Central memory CD8-positive, alpha-beta T cell (primary cell): ENCODE measurements at places on chromosomes 6 and 20.

DNA sequence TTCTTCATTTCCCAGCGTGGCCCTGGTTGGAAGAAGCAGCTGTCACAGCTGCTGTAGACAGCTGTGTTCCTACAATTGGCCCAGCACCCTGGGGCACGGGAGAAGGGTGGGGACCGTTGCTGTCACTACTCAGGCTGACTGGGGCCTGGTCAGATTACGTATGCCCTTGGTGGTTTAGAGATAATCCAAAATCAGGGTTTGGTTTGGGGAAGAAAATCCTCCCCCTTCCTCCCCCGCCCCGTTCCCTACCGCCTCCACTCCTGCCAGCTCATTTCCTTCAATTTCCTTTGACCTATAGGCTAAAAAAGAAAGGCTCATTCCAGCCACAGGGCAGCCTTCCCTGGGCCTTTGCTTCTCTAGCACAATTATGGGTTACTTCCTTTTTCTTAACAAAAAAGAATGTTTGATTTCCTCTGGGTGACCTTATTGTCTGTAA is 292.7 kb downstream of the ESR1 start:
- no peak overlapping the region for H3K4me3 ChIP-seq
- DNase-seq: no peak
- H3K4me1 ChIP-seq: no peaks in the 10 kb centered on the region
- no peaks in the 10 kb centered on the region for H3K27me3 ChIP-seq

DNA sequence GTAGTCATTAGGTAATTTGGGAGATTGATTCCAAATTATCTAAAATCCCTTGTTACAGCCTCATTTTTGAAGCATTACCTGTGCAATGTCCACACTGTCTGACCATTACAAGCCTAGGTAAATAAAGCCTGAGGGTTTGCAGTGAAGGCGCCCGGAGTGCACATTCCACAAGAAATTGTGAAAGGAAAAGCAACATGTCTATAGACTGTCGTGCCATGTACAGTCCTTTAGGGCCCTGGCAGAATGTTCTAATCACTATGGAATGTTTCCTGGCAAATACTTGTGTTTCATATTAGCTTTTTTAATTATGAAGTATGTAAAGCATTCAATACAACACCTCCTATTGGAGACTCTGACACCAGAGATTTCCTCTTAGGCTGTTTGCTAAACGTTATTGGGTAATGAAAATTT is 28.9 kb downstream of the PREP start:
- no peak overlapping the region for H3K27ac ChIP-seq
- H3K4me3 ChIP-seq: no peak overlapping the region
- H3K27me3 ChIP-seq: no peaks in the 10 kb centered on the region
- H3K36me3 ChIP-seq: peaks cover 33% of the 10 kb centered on the region

- no peaks in the 10 kb centered on the region for H3K4me1 ChIP-seq
- no peak overlapping the region for H3K27ac ChIP-seq
- H3K4me3 ChIP-seq: no peak overlapping the region
- no peaks in the 10 kb centered on the region for H3K36me3 ChIP-seq
These were observed 536.0 kb downstream of the BCKDHB start for GRCh38 chr6:80642452-80642851.

DNA sequence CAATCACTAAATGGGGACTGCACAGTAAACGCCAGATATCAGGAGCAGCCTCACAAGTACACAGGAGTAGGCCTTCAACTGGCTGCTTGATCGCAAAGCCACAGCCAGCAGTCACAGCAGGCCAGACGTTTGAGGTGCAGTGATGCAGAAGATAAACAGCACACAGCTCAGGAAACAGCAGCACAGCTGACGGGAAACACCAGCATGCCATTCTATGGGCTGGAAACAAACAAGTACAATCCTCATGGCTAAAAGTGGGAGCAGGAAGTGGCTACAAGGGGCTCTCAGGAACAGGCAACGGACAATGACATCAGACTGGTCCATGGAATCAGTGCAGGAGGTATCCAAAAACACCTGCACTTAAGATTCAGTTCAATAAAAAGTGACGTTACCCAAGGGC is 111.0 kb downstream of the DTNBP1 start:
- H3K4me3 ChIP-seq: no peak overlapping the region
- H3K36me3 ChIP-seq: no peaks in the 10 kb centered on the region
- peaks cover 46% of the 10 kb centered on the region for H3K4me1 ChIP-seq
- no peak overlapping the region for H3K27ac ChIP-seq
- no peaks in the 10 kb centered on the region for H3K27me3 ChIP-seq

DNA sequence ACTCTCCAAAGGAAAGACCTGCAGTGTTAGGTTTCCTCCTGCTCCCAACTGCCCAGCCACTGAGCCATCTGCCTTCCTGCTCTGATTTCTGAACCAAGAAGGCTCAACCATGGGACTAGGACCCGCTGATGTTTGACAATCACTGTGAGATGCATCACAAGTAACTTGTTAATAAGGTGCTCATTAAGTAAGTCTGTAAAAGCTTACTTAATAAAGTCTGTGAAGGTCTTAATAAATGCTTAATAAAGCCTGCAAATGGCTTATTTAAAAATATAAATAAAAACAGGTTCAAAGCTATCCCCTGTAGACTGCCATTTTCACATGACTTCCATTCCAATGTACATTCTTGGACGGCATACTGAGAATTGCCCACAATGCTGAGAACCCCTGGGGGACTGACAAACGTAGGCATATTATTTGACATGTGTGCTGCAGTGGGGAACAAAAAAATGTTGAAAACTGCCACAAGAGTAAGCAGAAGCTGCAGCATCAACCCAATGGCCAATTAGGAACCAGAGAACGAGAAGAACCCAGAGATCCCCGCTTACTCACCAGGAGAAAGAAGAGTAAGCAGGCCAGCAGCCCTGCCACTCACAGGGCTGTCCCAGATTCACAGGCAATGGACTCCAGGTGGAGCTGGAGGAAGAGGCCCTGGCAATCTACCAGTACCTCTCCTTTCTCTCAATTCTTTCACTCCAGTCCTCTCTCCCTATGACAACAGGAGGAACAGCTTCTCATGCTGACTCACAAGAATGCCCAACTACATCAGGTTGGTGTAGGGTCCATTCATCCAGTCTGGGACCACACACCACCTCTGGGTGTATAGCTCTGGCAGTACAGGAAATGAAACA is 19.5 kb downstream of the KIF13A start:
- peaks cover 2% of the 10 kb centered on the region for H3K36me3 ChIP-seq
- no peaks in the 10 kb centered on the region for H3K4me1 ChIP-seq
- no peak overlapping the region for H3K27ac ChIP-seq
- H3K4me3 ChIP-seq: no peak overlapping the region

DNA sequence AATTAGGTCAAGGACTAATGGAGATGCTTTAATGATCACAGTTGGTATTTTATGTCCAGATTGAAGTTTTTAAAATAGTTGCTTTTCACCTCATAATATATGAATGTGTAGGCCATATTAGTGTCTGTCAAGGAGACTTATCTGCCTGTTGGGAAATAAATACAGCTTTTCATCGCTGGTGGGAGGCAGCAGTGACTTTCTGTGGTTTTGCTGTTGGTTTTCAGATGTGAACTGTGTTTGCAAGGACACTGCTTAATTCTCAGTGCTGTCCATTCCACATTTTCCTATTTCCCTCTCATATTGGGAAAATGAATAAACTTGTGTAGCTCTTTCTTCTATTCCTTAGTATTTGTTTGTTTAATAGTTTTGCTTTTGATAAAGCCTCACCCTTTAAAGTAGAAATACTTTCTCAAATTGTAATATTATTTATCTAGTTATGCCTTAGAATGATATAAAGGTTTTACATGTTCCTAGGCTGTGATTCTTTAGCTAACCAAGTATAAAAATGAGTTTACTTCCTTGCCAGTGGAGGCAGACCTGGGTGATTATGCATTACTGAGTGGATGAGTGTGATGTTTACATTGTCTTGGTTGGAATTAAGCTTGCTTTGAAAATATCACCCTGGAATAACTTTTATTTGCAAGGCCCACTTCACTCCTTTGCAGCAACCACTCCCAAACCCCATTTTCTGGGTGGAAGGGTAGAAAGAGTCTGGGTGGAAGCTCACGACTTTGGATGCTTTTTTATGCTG is 3.3 kb downstream of the PLCB4 start:
- no peak overlapping the region for H3K4me3 ChIP-seq
- DNase-seq: no peak
- H3K27ac ChIP-seq: no peak overlapping the region
- H3K27me3 ChIP-seq: peaks cover 17% of the 10 kb centered on the region
- H3K36me3 ChIP-seq: no peaks in the 10 kb centered on the region
- no peaks in the 10 kb centered on the region for H3K4me1 ChIP-seq

- no peak overlapping the region for H3K27ac ChIP-seq
- no peak overlapping the region for H3K4me3 ChIP-seq
- H3K4me1 ChIP-seq: peaks cover 29% of the 10 kb centered on the region
- peaks cover 7% of the 10 kb centered on the region for H3K36me3 ChIP-seq
These were observed 20.3 kb downstream of the HLA-F start for GRCh38 chr6:29743568-29743967.

DNA sequence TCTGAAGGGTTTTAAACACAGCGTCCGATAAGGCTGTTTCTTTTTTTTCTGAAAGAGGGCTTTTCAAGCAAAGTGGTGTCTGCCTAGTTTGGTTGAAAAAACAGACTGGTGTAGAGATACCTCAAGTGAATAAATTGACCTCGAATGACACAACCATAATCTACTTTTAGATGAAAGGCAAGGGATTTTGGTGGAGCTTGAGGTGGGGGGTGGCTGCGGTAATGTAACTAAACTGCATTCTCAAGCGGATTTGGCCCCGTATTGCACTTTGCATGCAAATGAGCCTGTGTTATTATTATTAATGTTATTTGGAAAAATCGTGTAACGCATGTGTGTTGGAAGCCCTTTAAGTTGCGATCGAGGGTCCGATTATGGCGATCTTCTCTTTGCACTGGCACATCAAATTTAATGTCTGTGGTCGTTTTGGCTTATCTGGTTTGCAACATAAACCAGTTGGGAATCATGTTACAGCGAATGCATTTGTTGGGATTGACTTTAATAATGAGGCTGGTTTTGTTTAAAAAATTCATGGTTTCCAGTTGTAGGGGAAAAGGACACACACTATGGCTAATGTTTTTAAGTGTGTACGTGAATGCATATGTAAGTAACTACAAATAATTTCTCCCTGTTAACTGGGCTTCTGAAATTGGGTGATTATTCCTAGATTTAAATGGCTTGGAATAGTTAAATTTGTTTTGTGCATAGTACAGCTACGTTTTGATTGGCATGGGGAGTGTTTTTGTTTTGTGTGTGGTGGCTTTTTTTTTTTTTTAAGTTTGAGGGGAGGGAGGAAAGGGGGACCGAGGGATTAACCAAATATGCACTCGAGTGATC is 1.0 kb downstream of the JARID2 start:
- peaks cover 49% of the 10 kb centered on the region for H3K4me1 ChIP-seq
- peak overlapping the region; percentile 96 for H3K27ac ChIP-seq
- peaks cover 29% of the 10 kb centered on the region for H3K36me3 ChIP-seq
- peak; percentile 14 for DNase-seq
- H3K27me3 ChIP-seq: no peaks in the 10 kb centered on the region
- H3K4me3 ChIP-seq: peak overlapping the region; percentile 98

DNA sequence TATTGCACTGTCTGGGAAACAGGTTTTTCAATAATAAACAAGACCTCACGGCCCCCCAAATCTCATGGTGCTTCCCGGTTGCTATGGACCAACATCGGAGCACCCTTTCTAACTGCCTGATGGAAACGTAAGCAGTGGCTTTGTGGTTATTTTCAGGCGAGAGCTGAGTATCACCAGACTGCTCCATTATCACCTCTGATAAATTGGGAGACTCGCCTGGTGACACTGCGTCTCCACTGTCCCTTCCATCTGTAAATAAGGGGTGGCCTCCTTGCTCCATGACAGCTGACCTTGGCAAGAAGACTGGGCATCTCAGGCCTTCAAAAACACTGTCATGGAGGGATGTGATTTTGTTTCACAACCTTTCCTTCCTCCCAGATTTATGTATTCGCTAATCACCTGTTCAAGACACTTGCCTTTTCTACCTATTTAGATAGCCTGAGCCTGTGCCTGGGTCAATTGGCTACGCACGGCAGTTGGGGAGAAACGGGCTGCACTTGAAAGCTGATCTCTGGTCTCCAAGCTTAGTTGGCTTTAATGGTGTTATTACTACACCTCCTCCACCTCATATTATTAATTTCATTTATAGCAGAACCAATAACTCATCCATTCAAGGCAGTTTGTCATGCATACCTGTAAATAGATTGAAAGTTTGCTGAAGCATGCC is 17.7 kb upstream of the CDH4 start:
- no peaks in the 10 kb centered on the region for H3K36me3 ChIP-seq
- no peak overlapping the region for H3K4me3 ChIP-seq
- H3K27ac ChIP-seq: no peak overlapping the region
- peaks cover 29% of the 10 kb centered on the region for H3K27me3 ChIP-seq
- no peak for DNase-seq
- H3K4me1 ChIP-seq: no peaks in the 10 kb centered on the region

GRCh38 chr6:33816911-33817310 is 13.1 kb upstream of the MLN start:
- H3K4me1 ChIP-seq: peaks cover 6% of the 10 kb centered on the region
- peaks cover 57% of the 10 kb centered on the region for H3K27me3 ChIP-seq
- no peak overlapping the region for H3K27ac ChIP-seq
- H3K36me3 ChIP-seq: no peaks in the 10 kb centered on the region

DNA sequence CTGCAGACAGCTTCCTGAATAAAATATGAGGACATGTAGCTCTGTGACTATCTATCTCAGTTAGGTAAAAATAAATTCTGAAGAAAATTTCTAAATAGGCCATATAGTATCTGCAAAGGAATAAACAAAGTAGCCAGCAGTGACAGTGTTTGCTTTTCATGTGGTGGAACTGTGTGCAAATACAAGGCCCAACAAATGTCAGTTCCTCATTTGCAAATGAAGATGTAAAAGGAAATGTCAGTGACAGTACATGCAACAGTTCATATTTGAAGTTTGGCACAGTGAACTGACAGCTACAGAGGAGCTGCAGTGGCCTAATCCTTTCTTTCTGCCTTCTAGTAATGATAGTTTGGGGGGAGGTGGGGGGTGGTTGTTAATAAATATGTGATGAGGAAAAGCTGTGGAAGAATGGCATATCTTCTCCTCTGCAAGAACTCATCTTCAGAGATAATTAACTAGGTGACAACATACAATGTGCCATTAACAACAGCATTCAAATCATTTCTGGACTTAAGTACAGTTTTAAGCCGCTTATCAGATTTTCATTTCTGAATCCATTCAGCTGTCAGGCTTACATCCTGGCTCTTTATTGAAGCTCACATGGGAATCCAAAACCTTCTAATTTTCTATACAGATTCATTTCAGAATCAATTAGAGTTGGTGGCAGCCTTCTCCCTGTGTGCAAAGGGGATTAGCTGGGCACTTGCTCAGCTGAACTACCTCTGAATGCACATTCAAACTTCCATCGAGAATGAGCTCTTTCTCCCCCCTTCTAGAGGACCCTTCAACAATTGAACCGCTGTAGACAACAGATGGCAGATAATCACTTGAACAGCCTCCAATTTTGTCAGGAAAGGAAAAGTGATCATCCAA is 1059.0 kb upstream of the EPHA7 start:
- H3K4me3 ChIP-seq: no peak overlapping the region
- DNase-seq: no peak
- H3K4me1 ChIP-seq: no peaks in the 10 kb centered on the region
- H3K36me3 ChIP-seq: no peaks in the 10 kb centered on the region

DNA sequence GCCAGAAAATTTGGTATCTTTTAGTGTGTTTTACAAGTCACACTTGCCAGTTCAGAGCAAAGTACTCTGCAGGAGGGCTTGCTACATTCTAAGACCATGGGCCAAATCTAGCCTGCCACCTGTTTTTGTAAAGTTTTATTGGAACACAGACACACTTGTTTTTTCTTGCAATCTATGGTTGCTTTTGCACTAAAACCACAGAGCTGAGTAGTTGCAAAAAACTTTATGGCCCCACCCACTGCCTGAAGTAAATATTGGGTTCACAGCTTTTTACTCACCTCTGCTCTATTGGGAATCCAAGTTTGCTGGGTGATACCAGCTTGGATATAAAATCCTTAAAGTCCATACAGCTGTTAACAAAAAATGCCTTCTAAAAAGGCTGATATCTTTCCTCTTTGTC is 109.0 kb downstream of the ZFP64 start:
- H3K4me3 ChIP-seq: no peak overlapping the region
- no peaks in the 10 kb centered on the region for H3K27me3 ChIP-seq
- H3K27ac ChIP-seq: peak overlapping the region; percentile 71
- DNase-seq: no peak
